Bone marrow (tissue), 2 donors: ENCODE measurements at places on chromosomes 1 and 21.

GRCh38 chr1:51316846-51317120 is 13.6 kb downstream of the TTC39A start:
- no peak for DNase-seq

- DNase-seq, result no peak
These were observed 44.2 kb upstream of the PLD5 start for GRCh38 chr1:242568666-242569065.

GRCh38 chr1:179082999-179083335 is 1.1 kb downstream of the TOR3A start:
- DNase-seq, result no peak

DNA sequence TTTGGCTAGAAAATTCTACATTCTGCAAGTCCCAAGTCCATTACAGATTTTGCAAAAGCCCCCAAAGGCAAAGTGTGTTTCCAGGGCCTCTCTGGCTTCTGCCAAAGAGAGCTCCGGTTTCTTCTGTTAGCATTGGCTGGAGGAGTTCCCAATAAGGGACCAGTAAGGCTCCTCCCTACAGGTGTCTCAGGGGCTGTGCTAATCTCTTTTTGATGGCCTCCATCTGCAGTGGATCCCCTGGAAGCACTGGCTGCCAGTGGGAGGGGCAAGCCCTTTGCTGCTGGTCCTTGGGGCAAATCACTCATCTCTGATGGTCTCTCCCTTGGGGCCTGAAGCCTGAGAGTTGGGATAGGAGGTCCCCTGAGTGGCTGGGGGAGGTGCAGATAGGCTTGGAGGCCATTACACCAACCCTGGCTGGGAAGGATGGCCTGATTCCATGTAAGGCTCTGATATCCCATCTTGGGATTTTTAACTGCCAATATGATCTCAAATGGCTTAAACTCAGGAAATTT is 89.1 kb upstream of the USP24 start:
- no peak for DNase-seq

- DNase-seq, result no peak
These were observed 348.7 kb downstream of the NPHP4 start for GRCh38 chr1:5643360-5644107.

GRCh38 chr1:246068619-246069509 is 438.2 kb downstream of the SMYD3 start:
- no peak for DNase-seq
